Stimulated activated CD4-positive, alpha-beta T cell treated with anti-CD3 and anti-CD28 coated beads, Interleukin-1b, Interleukin-23, amount 100 ng/mL, for 48 hours (primary cell): ENCODE measurements at places on chromosomes 13 and 19.

GRCh38 chr19:12527034-12527836 is 24.0 kb downstream of the ZNF564 start:
- DNase-seq, result no peak

GRCh38 chr19:7488736-7489353 is at the start of gene PEX11G:
Gene PEX11G, minus strand, starts transcription at chr19:7489035. Its CDS starts 25 bp downstream, at chr19:7489010.
- peak; percentile 89 for DNase-seq

DNA sequence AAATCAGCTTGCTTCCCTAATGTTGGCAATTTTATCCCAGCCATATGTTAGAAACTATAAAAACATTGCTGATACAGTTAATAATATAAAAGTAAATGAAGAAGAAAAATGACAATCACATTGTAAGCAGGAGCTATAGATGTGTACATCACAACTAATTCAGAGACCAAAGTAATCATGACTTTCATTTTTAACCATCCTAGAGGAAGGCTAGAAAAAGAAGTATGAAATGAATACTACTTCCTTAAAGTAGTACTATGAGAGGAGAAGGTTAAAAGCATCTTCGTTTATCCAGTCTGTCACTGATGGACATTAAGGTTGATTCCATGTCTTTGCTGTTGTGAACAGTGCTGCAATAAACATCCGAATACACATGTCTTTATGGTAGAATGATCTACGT is 135.5 kb downstream of the IRS2 start:
- no peak for DNase-seq

GRCh38 chr19:49421878-49422202 is 1.4 kb downstream of the PTH2 start:
- no peak for DNase-seq

DNA sequence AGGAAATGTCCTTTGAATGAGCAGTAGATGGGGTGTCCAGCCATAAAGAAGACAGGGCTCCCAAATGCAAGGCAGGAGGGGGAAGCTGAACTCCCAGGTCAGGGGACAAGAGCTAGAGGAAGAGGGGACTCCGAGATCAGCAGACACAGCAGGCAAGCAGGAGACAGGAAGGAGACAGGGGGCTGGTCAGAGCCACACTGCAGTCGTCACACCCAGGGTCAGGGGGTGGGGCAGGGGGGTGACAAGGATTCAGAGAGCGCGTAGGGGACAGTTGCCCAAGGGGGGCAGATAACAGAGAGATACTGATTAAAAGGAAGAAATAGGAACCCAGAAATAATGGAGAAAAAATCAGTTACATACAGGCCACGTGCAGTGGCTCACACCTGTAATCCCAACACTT is 3.2 kb downstream of the HSD17B14 start:
- no peak for DNase-seq

- no peak for DNase-seq
Observed at GRCh38 chr19:15195371-15196334, 5.1 kb downstream of the NOTCH3 start.

DNA sequence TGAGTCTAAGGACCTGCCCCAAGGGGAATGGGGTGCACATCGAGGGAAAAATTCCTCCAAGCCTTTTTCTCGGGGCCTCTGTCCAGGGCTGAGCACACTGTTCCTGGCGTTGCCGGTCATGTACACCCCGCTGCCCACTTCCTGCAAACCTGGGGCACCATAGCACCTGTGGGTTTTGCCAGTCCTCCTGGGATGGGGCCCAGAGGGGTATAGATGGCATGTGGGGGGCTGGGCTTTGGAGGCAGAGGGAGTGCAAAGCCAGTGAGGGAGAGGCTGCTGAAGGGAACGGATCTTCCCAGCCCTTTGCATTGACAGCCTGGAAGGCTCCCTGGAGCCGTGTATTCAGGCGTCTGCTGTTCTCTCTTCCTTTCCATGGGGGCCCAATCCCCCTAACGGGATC is 187.3 kb downstream of the ZNF536 start:
- DNase-seq, result no peak

GRCh38 chr13:53250977-53251376 is 222.4 kb downstream of the OLFM4 start:
- DNase-seq, result no peak

- DNase-seq, result no peak
Observed at GRCh38 chr13:55660851-55661250, 1479.9 kb upstream of the PRR20A start.

DNA sequence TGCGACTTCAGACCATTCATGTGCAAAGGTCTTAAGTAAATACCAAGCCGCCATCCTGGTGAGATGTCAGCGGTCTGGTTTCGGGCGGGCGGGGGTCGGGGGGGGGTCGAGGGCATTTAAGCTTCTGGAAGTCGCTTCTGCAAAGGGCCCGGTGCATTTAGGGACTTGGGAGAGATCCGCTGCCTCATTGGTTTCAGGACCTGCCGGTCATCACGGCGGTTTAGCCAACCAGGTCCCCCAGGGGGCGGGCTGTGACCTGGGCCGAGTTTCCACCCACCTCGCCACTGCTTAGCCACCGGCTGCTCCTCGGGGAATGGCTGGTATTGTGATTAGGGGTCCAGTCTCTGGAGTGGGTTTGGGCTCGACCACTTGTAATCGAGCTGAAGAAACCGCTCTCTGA is 7.8 kb downstream of the ANKLE1 start:
- DNase-seq, result peak; percentile 73

DNA sequence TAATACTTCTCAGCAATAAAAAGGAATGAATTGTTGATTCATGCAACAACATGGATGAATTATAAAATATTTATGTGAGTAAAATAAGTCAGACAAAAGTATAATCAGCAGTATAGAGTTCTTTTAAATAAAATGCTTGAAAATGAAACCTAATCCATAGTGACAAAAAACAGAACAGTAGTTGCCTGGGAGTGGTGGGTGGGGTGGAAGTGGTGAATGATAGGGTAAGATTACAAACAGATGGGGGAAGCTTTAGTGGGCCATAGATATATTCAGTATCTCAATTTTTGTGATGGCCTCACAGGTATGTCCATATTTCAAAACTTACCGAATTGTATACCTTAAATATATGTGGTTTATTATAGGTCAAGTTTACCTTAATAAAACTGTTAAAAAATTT is 124.9 kb upstream of the UBL3 start:
- DNase-seq, result no peak

DNA sequence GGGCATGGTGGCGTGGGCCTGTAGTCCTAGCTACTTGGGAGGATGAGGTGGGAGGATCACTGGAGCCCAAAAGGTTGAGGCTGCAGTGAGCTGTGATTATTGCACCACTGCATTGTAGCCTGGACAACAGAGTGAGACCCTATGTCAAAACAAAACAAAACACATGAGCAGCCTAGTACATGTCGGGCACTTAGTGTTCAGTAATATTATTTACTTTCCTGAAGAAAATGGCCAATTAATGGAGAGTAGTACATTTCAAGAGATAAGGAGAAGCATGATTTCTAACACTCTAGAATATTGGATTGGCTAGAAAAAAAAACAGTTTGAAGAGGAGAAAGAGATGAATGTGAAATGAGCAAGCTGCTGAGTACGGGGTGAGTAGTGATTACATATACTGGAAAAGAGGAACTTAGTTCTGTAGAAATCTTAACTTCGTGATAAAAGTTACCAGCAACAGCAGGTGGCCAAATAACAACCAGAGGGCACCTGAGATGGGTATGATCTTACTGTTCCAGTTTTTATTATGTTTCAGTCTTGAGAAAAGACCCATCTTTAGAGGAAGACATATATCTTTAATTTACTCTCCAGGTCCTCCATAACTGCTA is 36.2 kb downstream of the SPATA13 start:
- DNase-seq, result no peak

DNA sequence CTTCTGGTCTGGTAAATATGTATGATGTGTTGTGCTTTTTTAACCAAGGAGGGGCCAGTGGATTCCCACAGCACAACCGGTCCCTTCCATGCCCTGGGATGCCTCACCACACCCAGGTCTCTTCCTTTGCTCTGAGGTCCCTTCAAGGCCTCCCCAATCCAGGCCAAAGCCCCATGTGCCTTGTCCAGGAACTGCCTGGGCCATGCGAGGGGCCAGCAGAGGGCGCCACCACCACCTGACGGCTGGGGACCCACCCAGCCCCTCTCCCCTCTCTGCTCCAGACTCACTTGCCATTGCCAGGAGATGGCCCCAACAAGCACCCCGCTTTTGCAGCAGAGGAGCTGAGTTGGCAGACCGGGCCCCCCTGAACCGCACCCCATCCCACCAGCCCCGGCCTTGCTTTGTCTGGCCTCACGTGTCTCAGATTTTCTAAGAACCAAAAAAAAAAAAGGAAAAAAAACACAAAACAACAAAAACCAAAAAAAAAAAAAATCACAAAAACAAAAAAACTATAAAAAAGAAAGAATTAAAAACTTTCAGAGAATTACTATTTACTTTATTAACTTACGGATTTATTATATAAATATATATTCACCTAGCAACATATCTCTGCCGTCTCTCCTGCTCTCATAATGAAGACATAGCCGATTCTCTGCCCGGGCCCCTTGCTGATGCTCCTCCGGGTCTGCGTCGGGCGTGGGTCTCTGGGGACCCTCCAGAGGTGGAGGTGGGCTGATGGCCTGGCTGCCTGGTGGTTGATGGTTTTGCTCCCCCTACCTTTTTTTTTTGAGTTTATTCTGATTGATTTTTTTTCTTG is 14.4 kb downstream of the CAPN12 start:
- peak; percentile 79 for DNase-seq

GRCh38 chr13:76976929-76977328 is 15.0 kb upstream of the CLN5 start:
- DNase-seq, result no peak

- DNase-seq, result no peak
Observed at GRCh38 chr19:4571305-4571917, 11.9 kb upstream of the SEMA6B start.

GRCh38 chr13:101258071-101258470 is 158.2 kb downstream of the NALCN start:
- peak; percentile 78 for DNase-seq

DNA sequence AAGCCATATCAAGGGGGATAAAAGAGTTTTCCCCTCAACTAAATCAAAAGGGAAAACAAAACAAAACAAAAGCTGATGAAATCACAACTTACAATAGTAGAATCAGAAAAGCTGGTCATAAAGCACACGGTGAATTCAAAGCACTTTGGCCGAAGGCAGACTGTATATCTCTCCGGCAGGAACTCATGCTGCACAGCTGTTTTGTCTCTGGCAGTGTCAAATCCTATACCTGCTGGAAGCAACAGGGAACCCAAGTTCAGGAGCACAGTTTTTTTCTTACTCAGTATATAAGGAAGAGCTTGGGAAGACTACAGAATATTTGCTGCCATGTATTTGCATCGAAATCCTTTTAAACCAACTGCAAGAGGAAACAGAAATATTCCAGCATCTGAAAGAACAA is 213.7 kb downstream of the RFC3 start:
- DNase-seq, result no peak

GRCh38 chr13:39929583-39929982 is 274.1 kb downstream of the COG6 start:
- DNase-seq, result no peak
